ENCODE measurements at places on chromosomes 16 and 17.

GRCh38 chr17:67420994-67421393 is 43.9 kb downstream of the PITPNC1 start:
- no peak for DNase-seq

- DNase-seq = no peak
These were observed 27.9 kb upstream of the BCAR1 start for GRCh38 chr16:75279305-75279704.

GRCh38 chr16:29825145-29826044 is 5.1 kb downstream of the MVP start:
- no peak for DNase-seq

DNA sequence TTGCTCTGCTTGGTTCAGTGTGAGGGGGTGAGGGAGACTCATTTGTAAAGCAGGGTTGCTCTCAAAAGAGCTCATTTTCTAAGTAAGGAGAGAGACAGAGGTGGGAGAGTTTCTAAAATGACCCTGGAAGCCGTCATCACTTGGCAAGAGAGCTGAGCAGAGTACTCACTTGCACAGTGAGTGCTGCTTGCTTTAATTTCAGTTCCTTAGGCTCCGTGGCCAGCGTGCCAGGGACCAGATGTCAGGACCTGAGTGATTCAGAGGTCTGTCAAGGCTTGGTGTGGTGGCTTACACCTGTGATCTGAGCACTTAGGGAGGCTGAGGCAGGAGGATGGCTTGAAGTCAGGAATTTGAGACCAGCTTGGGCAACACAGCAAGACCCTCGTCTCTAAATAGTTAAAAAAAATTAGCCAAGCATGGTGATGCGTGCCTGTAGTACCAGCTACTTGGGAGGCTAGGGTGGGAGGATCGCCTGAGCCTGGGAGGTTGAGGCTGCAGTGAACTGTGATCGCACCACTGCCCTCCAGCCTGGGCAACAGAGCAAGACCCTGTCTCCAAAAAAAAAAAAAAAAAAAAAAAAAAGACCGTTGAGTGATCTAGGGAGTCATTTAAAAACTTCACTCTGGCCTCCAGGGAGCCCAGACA is 10.7 kb downstream of the ZNF205 start:
- no peak for DNase-seq

DNA sequence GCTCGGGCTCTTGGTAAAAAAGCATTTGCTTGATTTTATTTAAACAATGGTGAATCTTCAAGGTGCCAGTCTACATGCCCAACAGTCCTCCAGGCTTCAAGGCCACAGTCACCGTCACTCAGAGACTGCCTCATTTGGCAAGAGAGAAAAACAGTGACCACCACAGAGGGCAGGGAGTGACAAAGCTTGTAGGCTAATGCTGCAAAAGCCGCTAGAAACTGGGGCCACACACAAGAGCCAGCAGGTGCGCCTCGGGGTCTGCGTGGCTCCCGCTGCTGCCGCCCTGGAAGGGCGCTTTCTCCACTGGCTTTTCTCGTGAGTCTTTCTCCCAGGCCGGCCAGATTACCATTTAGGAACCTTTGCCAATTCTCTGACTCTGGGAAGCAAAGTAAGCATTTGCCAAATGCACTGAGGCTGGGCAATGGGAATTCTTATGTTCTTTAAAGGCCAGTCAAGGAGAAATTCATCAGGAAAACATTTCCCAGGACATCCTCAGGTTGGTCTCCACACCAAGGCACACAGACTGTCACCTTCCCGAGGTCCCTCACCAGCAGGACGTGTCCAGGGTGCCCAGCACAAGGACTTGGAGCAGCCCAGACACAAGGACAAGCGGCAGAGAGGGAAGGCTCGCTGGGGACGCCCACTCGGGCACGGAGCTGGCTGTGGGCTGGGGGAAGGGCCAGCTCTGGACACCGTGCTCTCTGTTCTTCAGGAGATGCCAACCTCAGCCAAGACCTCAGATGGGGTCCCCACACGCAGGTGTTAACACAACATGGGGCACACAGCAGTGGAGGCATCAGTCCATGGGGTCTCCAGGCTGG is 12.5 kb upstream of the C16orf95 start:
- no peak for DNase-seq

DNA sequence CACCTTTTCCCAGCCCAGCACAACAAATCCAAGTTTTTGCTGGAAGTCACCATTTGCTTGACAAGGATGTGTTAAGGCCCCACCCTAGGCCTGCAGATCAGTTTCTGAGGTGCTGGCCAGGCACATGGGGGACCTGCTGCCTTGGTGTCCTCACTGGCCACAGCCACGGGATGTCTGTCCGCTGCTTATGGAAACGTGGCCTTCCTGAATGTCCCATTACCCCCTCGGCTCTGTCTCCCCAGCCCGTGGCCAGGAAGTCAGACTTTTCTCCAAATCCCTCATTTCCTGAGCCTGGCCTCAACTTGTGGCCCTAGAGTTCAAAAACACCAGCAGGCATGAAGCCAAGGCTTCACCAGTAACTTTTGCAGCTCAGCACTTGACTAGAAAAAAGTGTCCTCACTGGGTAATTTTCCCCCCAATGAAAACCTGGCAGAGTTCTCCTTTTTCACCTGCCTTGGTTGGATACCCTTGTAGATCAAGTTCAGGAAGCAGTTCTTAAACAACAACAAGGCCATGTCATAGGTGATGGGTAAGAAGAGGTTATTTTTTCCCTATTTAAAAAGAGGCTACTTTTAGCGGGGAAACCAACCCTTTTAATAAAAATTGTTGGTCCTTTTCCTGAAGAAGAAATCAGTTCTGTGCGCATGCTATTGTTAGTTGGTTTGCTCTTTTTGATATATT is 80.8 kb downstream of the SOCS1 start:
- DNase-seq = no peak

DNA sequence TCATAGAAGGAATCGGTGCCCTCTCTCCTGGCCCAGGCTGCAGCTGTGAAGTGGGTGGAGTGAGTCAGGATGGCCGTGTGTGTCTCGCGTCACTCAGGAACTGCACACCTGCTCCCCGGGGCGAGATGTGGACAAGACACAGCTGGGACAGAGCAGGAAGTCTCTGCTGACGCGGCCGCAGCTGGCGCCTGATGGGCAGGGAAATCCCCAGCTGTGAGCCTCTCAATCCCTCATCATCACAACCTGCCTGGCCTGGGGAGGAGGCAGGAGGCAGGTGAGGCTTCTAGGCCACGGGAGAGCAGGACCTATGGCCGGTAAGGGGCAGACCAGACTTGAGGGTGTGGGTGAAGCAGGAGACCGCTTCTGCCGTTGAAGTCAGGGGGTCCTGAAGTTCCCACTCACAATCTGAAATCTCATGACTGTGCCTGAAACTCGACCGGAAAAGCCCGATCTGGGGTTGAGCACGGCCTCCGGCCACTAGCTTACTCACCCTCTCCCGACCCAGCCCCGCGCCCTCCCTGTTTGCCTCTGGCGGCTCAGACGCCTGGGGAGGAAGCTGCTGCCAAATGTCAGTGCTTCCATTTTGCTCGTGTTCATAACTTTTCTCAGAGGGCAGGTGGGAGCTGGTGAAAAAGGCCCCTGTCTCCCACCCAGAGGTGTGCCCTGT is 1.1 kb upstream of the TRPV3 start:
- DNase-seq = no peak

DNA sequence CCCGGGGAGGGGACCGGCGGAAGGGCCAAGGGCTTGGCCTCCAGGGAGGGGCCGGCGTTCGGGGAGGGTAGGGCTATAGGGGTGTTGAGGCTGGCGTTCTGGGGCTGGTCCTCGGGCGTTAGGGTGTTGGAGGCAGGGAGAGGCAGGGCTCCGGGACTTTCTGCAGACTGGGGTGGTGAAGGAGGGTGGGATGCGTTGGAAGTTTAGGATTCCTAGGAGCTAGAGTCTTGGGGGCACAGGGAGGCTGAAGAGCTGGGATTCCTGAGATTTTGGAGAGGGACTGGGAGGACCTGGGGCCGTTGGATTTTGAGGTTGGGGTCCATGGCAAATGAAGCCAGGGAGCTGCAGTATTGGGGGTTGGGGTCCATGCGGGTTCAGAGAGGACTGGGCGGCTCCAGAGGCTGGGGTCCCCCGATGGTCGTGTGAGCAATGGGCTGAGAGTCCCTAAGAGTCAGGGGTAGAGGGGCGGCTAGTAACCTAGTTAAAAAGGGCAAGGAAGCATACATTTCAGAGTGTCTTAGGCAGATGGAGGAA is 740 bp downstream of the NFATC2IP start:
- DNase-seq = no peak

Data from stimulated activated CD8-positive, alpha-beta memory T cell treated with anti-CD3 and anti-CD28 coated beads, Interleukin-4, amount 100 ng/mL, for 1 hour (primary cell).